Activated T-helper 1 cell treated with anti-CD3 and anti-CD28 coated beads, Interleukin-2, amount 50 U/mL, for 16 hours (primary cell): ENCODE measurements at places on chromosomes 3 and 15.

DNA sequence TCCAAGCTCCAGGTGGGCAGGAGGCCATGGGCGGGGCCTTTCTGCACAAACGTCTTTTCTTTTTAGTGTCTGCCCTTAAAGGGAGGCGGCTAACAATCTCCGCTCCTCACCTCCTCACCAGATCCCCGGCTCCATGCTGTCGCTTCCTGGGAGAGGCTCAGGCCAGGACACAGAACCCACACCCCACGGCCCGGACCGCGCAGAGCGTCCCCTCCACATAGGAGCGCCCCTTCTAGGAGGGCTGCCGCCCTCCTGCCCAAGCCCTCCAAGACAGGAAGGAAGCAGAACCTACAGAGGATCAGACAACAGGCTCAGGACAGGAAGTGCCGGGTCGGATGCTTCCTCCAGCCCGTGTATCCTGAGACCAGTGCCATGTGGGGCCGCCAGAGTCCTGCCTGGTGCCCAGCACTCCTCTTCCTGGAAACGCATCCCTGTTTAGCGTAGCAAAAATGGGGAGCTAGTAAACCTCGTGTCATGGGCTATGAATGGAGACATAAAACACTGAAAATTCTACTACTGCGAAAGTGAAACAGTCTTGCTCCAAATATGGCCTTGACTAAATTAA is 83.2 kb upstream of the ATP10A start:
- DNase-seq, result no peak

DNA sequence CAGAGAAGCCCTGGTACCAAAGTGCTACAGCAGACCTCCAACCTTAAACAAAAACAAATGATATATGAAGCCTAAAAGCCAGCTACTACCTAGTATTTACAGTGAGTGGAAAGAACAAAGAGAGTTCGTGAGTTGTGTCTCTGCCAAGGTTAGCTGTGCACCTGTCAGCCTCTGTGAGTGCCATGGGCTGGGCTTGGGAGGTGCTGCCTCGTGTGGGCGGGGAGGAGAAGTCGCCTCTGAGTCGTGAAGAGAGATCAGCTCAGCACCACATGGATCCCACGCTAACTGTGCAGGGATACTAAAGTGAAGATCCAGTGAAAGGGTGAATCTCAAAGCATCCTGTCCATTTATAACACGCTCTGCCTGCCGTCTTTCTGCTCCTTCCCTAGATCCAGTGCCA is 101.9 kb downstream of the CHDH start:
- DNase-seq, result no peak

- no peak for DNase-seq
Measured at GRCh38 chr3:9173445-9173844, 76.0 kb downstream of the SRGAP3 start.

- no peak for DNase-seq
Measured at GRCh38 chr15:66625974-66626373, 60.2 kb upstream of the LCTL start.

DNA sequence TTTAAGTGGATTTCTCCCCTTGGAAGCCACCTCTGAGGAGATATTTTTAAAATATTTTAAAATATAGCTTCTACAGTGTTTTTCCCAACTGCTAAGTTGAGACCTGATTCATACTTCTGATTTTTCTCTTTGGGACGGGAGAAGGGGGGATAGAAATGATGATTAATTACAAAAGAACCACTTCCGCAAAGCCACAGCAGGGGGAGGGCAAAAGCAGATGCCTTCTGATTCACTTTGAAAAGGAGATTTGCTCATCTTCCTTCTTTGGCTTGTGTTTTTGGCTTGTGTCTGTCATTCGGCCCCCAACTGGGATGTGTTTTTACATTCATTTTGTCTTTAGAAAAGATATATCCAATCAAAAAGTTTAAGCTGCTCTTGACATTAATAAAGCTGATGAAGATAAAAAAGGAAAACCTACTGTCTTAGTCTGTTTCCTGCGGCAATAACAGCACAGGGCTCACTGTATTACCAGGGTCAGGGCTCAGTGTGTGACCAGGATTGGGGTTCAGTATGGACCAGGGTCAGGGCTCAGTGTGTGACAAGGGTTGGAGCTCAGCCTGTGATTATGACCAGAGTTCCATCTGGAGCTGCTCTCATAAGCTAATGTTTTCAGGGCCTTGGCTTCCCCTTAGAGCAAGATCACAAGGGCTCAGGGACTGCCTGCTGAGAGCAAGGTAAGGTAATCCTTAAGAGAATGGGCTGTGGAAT is 223.2 kb downstream of the MTHFS start:
- DNase-seq, result no peak
